ENCODE measurements at places on chromosomes 12 and 14.

DNA sequence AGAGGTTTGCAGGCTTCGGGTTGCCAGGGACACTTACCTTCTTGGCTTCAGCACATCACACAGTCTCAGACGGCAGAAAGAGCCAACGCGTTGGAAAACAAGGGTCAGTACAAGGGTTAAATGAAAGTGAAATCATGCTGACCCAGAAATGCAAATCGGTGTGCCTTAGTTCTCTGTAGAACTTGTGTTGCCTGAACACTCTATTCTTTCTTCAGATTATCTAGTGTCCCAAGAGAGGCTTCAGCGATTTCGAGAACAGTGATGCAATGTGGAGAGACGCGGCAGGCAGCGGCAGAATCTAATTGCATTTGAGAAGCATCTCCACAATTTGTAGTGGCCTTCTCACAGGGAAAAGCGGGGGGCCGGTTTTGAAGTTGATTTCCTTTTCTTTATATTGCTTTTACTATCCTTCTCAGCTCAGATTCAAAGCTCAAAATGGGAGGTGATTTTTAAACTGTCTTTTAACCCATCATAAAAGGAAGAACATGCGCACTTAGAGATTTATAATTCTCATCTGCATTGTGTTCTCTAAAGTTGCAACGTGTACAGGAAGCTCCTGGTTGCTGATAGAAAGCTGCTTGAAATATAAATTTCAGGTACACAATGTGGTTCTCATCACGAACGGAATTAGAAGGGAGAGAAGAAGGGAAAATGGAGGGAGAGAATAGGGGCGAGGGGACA, 67.8 kb upstream of the EGLN3 start:
- DNase-seq: no peak

GRCh38 chr14:34867199-34867598, 8.0 kb downstream of the BAZ1A start:
- DNase-seq: no peak

GRCh38 chr12:69502345-69503081, 32.3 kb downstream of the FRS2 start:
- DNase-seq: no peak

- no peak for DNase-seq
These were observed 183.7 kb upstream of the NTF3 start for GRCh38 chr12:5248230-5248629.

DNA sequence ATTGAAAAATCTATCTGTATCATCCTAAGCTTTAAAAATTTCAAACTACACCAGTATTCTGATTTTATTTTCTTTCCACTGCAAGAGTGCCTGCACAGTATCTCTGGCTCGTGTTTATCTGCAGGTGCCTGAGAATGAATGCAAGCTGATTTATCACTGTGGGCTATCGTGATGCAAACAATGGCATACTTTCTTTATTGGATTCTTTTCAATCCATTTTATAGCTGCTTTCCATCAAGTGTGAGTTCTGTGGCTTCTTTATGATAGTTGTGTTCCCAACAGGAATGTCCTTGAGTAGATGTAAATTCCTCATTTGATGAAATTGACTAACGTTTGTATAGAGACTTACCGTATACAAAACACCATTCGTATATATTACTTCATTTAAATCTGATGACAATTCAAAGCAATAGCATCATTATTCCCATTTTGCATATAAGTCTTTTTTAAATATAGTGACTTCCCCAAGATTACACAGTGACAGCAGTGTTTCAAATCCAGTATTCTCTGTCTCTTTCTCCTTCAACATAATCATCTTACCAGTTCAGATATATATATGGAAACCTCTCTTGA, 160.3 kb upstream of the ABCD2 start:
- no peak for DNase-seq

GRCh38 chr12:129337413-129337812, 484.1 kb downstream of the GLT1D1 start:
- no peak for DNase-seq

Data from HT-29 (cell line).